ENCODE measurements at places on chromosomes 3 and 15.

GRCh38 chr3:46386205-46386604, 15.5 kb downstream of the CCR5 start:
- DNase-seq: no peak

GRCh38 chr3:131356006-131356595, 25.5 kb upstream of the NUDT16 start:
- DNase-seq: no peak

- peak; percentile 70 for DNase-seq
These were observed 61.4 kb downstream of the TUSC7 start for GRCh38 chr3:116770815-116771450.

DNA sequence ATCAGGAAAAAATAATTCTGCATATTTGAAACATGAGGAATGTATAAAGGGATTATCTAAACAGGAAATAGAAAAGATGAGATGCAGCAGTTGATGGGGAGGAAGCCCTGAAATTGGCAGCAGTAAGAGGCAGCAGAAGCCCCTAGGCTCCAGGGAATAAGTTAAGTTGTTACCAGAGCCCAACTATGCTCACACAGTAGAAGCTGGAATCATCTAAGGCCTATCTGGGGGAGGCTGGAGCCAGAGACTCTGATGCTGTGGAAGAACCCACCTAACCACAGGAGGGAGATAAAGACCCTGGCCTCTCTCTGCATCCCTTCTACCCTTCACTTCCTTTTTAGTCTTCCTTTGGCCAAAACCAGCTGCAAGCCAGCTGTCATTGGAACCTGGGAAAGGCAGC, 519.7 kb downstream of the DIPK2A start:
- DNase-seq: no peak

- no peak for DNase-seq
These were observed 3.6 kb downstream of the TAGLN3 start for GRCh38 chr3:112002096-112002971.

DNA sequence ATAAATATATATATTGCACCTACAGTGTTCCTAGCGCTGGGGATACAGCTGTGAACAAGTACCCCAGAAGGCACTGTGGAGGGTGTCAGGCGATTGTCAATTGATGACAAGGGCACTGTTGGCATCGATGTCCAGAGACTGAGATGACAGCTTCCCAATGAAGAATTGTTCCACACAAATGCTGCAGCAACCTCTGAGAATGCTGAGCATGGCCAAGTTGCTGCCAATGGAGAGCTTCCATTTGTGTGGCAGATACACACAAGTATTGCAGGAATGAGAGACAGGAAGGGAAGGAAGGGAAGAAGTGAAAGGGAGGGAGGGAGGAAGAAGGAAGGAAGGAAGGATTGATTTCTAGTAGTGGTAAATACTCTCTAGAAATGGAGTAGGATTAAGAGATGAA, 21.9 kb downstream of the LRTM1 start:
- DNase-seq: no peak

GRCh38 chr3:100665230-100665629, 44.1 kb upstream of the TFG start:
- no peak for DNase-seq

- DNase-seq: no peak
These were observed 45.8 kb downstream of the DNAH1 start for GRCh38 chr3:52361898-52362297.
